ENCODE measurements at places on chromosomes 2 and 18. TPM values are rescaled to one million over a fixed set of nuclear protein-coding genes. Genes with fewer than 3 reads are reported as not detected.

Gene PIEZO2
- 40.3 TPM for total RNA-seq

Gene SERPINB12
- total RNA-seq = not detected

Gene PLEK
- 20.2 TPM for total RNA-seq

Gene KLF7
- 41.8 TPM for total RNA-seq

Gene PKDCC
- 68.2 TPM for total RNA-seq

Gene RAB27B
- 66.6 TPM for total RNA-seq

Gene SERPINB10
- not detected for total RNA-seq

Gene EPB41L3
- 79.7 TPM for total RNA-seq

Gene RUFY4
- total RNA-seq = 0.42 TPM

Gene IFIH1
- 26.8 TPM for total RNA-seq

Gene LHCGR
- total RNA-seq = 0.13 TPM

Gene PPIG
- 40.8 TPM for total RNA-seq

Gene SERPINB3
- total RNA-seq = not detected

Gene LMAN2L
- total RNA-seq = 23.2 TPM

Data from left lung (tissue), 14 donors.